Amniotic stem cell (primary cell): ENCODE measurements at places on chromosomes 6 and 20.

DNA sequence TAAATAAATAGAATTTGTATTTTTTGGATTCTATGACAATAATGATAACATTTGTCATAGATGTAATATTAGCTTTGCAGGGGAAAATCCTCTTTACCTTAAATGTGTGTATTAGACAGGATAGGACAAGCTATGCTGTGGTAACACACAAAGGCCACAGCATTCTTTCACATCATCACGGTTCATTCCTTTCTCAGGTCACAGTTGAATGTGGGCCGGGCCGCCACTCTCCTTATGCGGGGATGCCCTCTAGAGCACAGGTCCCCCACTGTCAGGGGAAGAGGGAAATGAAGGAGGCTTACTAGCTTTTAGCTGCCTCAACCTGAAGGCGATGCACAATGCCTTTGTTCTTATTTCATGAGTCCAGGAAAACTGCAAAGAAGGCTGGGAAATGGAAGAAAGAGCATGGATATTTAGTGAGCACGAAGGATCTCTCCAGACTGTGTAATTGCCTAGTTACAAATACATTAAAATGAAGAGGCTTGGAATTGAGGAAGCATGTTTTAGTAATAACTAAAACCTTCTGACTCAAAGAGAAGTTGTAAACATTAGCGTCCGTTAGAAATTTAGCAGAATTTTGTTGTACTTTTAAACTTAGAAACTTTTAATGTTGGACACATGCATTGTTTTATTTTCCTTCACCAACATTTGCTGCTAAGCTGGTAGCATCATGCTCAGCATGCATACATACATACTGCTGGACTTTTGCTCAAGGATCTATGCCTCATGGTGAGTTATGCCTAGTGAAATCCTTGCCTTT lies 248.9 kb upstream of the FOXQ1 start:
- DNase-seq, result no peak

- DNase-seq, result no peak
Observed at GRCh38 chr20:3106658-3107463, 22.3 kb upstream of the AVP start.

DNA sequence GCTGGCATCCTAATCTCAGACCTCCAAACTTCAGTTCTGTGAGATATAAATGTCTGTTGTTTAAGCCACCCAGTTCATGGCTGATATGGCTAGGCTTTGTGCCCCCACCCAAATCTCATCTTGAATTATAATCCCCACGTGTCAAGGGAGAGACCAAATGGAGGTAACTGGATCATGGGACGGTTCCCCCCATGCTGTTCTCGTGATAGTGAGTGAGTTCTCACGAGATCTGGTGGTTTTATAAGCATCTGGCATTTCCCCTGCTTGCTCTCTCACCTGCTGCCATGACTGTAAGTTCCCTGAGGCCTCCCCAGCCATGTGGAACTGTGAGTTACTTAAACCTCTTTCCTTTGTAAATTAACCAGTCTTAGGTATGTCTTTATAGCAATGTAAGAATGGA lies 56.7 kb downstream of the KIAA0319 start:
- no peak for DNase-seq

DNA sequence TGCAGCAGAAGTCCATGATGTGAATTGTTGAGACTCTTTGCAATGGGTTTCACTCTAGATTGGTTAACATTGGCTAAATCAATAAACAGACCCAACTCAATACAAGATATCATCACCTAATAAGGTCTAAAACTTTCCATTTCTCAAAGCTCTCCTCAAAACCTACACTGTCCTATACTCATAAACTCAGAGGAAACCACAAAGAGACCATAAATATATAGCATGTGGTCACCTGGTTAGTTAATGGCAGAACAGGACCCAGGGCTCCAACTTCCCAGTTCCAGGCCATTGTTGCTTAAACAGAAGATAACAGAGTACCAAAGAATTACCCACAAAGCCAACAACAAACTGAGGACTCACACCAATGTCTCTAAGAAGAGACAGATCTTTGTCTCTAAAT lies 12.0 kb downstream of the RTN4IP1 start:
- DNase-seq, result no peak

- DNase-seq, result no peak
Observed at GRCh38 chr6:105029581-105029980, 72.7 kb downstream of the LIN28B start.

DNA sequence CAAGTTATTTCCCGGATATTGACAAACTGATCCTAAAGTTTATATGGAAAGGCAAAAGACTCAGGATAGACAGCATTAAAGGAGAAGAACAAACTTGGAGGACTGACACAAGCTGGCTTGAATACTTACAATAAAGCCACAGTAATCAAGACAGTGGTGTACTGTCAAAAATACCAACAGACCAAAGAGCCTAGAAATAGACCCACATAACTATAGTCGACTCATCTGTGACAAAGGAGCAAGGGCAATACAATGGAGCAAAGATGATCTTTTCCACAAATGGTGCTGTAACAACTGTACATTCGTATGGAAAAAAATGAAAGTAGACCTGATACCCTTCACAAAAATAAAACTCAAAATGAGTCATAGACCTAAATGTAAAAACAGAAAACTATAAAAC lies 46.0 kb downstream of the ABHD12 start:
- no peak for DNase-seq

DNA sequence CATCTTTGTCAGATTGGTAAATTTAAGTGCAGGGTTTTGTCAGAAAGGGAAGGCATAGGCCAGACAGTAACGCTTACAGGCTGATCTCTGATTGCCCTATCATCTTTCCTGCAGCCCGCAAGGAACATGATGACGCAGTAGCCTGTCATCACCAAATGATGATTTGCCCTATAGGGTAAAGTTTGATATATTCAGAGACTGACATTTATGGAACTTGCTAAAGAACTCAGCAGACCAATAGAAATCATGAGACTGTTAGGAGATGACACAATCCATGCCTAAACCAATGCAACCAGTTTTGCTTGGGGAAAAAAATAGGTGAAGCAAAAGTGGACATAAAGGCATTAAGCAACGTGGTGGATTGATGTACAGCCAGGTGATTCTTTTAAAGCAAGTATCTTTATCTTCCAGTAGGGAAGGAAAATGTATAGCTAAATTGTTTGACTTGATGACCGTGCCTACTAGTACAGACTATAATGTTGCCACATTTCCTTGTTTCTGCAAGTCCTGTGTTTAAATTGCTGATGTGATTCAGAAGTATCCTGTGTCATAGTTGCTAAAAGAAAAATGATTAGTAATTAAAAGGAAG lies 2.4 kb downstream of the NUS1 start:
- no peak for DNase-seq
